Brain (organoid and tissue), 16 donors: ENCODE measurements at places on chromosomes 2 and 18.
A peak's percentile ranks its signal among the peaks of the same experiment; 100 is the strongest.

- no peak for DNase-seq
Observed at GRCh38 chr2:3468296-3468988, 50.9 kb downstream of the ADI1 start.

GRCh38 chr2:55119711-55120487, 69.6 kb upstream of the RTN4 start:
- peak; percentile 30 for DNase-seq

GRCh38 chr2:131154647-131155046, 49.5 kb downstream of the PLEKHB2 start:
- no peak for DNase-seq

- no peak for DNase-seq
Observed at GRCh38 chr2:117068371-117068770, 746.1 kb upstream of the DDX18 start.

GRCh38 chr18:79872527-79873444, 75.0 kb downstream of the KCNG2 start:
- DNase-seq: peak; percentile 8

DNA sequence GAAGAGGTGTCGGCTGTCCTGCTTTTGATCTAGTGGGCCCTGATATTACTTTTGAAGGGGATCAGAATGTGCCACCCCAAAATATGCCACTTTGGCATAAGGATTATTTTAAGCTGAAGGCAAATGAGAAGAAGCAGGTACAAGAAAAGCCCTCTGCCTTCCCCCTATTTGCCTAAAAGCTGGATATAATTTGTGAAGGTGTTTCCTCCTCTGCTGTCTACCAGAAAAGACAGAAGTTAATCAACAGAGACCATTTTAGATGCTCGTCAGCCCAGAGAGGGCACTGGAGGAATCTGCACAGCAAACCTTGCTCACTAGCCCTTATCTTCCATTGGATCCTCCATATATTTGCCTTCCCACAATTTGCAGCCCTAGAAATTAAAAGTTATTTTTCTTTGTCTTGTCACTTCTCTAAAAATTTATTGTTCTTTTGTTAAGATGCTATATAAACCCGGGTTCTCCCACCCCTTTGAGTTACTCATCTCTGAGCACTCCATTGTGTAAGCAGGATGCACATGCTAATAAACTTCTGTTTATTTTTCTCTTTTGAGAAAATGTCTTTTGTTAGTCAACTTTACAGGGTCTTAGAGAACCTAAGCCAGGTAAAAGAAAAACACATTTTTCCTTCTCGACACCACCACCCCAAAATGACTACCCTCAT, 163.2 kb upstream of the SLC1A4 start:
- no peak for DNase-seq

DNA sequence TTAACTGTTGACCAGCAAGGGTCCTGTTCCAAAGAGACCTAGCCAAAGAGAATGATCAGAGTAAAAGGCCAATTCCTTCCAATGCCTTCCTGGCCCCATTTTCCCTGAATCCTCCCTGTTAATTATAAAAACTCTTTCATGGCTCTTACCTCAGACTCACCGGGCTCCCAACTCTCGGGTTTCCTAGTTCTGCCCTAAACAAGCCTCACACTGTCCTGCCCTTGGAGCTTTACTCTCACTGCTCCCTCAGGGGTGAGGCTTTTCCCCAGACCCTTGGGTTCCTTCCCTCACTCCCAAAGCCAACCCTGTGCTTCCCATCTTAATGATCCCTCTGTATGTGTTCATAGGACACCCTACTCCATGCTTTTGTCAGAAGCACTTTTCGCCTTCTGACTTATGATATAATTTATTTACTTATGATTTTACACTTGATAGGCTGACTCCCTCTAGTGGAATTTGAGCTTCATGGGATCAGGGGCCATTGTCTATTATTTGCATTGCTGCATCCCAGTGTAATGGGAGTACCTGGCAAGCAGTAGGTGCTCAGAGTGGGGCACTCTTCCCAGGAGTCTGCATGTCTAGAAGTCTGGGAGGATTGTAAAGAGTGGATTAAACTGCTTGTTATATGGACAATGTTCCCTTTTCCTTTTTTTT, 29.9 kb upstream of the ZNG1B start:
- no peak for DNase-seq

DNA sequence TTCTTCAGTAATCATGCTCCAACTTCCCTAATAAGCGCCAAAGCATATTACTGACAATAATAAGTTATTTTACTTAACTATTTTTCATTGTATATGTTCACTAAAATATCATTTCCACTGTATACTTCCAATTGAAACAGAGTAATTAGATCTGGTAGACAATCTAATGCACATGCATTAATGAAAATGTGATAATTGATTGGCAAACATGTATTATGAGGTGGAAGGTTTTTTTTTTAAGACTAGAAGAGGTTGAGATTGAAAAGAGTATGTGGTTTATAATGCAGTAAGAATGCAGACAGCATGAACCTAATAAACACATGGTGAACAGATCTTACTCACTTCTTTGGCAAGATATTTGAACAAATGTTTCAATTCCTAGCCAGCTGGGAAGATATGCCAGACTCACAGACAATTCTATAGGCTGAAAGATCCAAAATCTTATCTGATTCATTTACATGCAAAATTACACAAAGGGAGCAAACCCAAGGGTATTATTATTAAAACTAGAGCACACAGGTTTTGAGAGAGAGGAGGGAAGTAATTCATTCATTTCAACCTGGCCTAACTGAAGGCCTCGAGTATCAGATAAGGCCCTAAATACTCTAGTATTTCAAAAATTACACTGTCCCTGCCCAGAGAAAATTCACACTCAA, 2.8 kb downstream of the NCKAP1 start:
- peak; percentile 90 for DNase-seq

DNA sequence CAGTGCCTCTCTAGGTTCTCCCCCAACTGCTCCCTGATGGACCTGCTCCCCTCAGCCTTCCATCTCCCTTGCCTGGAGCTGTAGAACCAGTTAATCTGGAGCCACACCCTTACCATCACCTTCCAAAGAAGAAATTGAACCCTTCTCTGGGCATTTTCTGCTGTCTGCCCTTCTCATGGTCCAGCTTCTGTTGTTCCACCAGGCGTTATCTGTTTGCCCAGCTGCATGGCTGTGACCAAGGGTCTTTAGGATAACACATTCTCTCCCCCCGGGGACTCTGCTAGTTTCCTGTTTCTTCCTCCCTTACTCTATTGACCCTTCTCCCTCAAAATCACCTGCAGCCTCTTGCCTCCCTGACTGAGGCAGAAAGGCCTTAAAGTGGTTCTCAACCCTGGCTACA, 3.2 kb upstream of the ANKRD53 start:
- no peak for DNase-seq

- DNase-seq: peak; percentile 16
Observed at GRCh38 chr2:138433995-138434951, 67.3 kb upstream of the SPOPL start.

DNA sequence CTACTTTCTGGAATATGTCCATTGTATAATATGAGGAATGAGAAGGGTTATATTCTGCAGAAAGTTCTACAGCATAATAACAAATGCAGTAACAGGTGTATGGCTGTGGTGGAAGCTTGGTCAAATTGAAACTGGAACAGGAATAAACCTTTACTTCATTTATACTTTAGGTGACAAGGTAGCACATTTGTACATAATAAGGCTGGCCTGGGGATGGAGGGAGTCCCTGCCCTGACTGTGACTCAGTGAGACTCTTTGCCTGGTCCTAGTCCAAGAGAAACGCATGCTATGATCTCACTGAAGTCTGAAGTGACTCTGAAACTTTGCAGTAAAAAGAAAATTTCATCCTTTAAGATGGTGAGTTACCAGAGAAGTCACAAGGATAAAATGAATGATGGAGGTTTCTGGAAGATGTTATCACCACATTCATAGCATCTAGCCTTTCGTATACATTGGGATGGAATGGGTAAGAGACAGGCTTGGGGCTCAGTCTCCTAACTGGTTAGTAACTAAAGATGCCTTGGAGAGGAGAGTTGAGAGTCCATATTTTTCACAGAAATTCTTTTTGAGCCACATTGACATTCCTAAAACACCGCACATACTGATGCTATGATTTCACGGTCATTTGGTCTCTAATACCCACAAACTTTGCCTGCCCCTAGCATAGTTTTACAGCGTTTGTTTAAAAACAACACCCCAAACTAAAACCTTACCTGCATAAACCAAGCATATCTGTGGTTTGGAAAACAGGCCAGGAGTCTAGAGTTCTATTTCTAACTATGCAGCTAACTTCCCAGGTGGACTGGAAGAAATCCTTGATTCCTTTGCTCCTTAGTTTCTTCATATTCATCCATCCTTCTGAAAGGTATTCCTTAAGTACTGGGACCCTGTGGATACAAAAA, 42.4 kb upstream of the NABP1 start:
- no peak for DNase-seq

DNA sequence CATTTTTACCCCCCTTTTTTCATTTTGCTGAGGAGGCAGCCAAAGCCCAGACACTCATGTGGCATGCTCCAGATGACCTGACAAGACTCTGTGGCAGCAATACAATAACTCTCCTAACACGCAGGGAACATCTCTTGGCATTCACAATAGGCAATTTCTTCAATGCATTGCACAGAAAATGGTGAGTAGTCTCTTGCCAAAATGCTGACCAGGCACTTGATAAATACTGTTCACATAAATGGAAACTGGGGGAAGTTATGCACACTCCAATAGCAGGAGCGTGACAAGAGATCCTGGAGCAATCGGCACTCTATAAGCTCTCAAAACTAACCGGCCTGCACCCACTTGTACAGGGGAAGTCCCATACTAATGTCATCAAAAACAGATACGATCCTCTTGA, 66.3 kb downstream of the NBAS start:
- DNase-seq: no peak

DNA sequence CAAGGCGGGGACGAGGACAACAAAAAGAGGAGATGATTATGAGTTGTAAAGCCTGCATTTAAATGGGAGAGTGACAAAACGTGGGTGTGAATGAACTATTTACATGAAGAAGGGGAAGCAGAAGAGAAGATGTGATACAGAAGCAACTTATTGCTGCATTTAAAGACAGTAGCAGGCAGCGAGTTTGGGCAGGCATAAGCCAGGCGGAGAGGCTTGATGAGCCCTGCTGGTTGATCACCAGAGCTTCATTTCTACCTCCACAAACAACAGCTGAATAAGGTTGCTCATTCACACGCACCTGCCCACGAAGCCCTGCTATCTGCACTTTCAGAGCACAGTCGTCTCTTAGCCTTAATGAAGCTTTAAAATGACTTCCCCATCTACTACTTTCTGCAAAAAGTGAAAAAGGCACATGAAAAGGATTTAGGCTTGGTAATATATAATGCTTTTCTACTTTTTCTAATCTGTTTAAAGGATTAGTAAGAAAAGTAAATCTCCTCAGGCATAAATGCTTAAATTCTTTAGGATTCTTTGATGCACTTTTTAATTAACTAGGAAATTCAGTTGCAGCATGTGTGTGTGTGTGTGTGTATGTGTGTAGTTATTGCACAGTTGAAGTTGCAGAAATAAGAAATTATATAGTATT, 3.1 kb downstream of the SLC38A11 start:
- DNase-seq: no peak

GRCh38 chr2:66127061-66127460, 307.9 kb upstream of the MEIS1 start:
- no peak for DNase-seq

DNA sequence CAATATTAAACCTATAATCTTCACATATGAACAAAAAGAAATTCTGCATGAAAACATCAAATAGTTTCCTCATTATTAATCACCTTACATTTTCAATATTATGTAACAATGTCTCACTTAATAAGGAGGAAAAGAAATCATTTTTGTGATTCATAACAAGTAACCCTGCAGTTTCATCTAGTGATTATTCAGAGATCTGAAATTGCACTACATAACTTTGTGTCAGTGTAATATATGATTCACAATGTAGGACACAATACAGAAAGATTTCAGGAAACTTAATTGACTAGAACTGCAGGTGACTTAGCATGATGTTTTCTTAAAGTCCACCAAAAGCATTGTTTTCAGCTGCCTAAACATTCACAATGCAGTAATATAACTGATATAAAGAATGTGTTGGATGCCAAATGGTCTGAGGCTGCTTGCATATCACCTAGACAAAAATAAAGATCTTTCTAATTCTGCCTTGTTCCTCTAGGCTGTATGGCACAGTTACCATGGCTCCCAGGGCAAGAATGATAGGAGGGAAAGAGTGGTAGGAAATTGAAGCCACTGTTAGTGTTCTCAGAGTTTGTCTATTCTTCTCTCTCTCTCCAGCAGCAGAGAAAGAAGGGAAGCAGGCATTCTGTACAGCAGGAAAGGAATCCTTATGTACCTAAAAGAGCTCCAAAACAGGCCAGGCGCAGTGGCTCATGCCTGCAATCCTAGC, 366.6 kb downstream of the FSIP2 start:
- DNase-seq: no peak

DNA sequence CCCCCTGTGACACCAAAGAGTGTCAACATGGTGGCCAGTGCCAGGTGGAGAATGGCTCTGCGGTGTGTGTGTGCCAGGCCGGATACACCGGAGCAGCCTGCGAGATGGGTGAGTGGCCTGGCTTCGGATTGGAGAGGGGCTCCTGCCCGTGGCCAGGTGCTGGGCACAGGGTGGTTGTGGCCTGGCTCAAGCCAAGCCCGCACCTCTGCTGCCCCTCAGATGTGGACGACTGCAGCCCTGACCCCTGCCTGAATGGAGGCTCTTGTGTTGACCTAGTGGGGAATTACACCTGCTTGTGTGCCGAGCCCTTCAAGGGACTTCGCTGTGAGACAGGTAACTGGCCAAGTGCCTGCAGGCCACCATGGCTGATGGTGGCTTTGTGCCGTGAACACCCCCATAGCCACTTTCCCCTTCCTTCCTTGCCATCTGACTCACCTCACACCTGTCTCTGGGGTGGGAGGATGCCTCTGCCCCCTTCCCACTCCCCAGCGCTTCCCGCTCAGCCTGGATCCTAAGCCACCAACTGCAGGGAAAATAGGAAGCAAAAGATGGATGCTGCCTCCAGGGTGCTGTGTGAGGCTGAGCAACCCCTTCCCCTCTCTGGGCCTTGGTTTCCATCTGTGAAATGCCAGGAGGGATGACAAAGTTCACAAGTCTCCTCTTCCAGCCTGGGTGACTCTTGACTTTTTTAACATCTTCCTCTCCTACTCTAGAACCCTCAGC, 41.8 kb downstream of the SNED1 start:
- DNase-seq: no peak

GRCh38 chr2:42029171-42029570, 18.6 kb upstream of the PKDCC start:
- DNase-seq: no peak

GRCh38 chr2:238107525-238108422, 7.6 kb downstream of the ESPNL start:
- DNase-seq: no peak

GRCh38 chr2:55587-56448, 9.5 kb upstream of the FAM110C start:
- DNase-seq: no peak
